Motor neuron (in vitro differentiated cells): ENCODE measurements at places on chromosomes 16 and 17.

GRCh38 chr17:75601057-75601987 lies 13.7 kb downstream of the MYO15B start:
- peak; percentile 88 for ATAC-seq

GRCh38 chr16:84891149-84891795 lies 71.5 kb downstream of the CRISPLD2 start:
- ATAC-seq = no peak

- ATAC-seq = no peak
Observed at GRCh38 chr17:40509626-40510327, 8.4 kb upstream of the TNS4 start.

DNA sequence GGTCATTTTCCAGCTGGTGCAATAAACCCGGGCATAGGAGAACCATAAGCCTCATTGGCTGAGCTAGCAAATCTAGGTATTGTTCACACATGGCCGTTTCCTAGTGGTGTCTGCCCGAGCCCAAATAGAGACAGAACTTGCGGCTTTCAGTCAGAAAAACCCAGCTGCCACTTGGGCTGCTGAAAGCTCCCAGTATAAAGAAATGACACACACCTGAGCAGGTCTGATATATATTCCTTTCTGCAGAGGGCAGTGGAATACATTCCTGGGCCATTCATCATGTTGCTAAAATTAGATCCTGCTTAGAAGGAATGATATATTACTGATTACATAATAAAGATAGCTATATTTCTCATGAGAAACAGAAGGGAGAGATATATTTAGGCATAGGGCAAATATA lies 83.9 kb upstream of the IRX5 start:
- ATAC-seq = no peak

DNA sequence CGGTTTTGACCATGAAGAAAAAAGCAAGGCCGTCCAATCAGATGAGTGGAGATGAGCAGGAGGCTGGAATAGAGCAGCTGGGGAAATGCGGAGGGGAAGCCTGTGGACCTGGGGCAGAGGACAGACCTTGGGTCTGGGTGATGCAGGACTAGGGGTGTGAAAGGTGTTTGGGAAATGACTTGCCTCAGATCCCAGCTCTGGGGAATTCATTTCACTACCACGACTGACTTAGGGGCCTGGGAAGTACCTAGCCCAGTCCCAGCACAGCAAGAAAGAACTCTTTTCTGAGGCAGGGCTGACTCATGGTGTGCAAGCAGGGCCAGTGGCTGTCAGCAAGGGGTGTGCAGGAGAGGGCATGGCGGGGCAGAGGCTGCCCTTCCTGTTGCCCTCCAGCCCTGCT lies 14.8 kb downstream of the DNAI2 start:
- ATAC-seq = no peak

- no peak for ATAC-seq
Observed at GRCh38 chr17:2034157-2034556, 4.2 kb downstream of the DPH1 start.

GRCh38 chr17:15412606-15413005 lies 54.8 kb downstream of the CDRT4 start:
- no peak for ATAC-seq

DNA sequence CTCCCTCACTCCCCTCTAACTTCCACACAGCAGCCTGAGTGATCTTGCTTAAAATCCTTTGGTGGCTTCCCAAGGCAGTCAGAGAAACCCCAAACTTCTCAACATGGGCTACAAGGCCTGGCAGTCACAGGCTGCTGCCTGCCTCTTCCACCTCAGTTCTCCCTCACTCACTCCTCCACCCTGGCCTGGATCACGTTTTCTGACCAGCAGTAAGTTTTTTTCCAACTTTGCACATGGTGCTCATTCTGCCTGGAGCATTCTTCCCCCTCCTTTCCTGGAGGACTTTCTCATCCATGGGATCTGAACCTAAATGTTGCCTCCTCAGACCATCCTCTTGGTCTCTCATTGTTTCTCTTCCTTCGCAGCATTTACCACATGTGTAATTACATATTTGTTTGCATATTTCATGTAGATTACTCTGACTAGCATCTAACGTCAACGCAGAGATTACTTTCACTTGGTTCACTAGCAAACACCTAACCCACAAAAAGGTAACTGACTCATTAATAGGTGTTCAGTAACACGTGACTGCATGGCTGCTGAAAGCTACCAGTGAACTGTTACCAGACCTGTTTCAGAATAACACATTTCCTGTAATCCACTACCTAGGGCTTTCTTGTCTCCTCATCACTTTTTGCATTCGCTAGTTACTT lies 17.1 kb downstream of the GNA13 start:
- no peak for ATAC-seq

- no peak for ATAC-seq
Observed at GRCh38 chr17:47207143-47208067, 1.7 kb upstream of the MYL4 start.

- peak; percentile 78 for ATAC-seq
Observed at GRCh38 chr17:81902023-81902652, at the start of gene NPB. Gene NPB, plus strand, starts transcription at chr17:81902238. Its CDS starts 40 bp downstream, at chr17:81902278.

DNA sequence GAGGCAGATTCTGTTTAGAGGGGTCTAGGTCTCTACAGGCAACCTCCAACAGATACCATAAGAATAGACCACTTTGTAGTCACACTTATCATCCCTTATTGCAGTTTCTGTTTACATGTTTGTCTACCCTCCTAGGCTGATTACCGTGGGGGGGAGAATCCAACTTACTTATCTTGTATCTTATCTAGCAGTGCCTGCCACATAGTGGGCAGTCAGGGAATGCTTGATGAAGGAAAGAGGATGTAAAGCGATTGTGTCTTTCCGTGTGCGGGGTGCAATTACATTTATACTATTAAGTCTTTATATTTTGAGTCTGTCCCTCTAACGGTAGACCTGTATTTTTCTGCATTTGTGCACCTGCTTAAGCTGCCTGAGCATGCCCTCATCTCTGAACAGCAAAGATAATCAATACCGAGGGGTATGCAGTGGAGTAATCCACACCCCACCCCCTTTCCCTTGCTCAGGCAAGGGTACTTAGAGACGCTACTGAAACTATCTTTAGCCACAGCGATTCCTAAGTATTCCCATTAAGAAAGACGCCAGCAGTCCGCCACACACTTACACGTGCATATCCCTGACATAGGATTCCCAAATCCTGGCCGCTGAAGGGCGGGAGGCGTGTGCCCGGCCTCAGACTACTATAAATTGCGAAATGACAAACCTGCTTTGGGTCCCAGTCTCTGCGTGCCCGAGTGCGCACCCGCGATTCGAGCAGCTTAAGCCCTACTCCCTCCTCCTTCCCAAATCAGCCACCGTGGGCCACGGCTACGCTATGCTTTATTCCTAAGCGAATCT lies 635 bp upstream of the AATF start:
- no peak for ATAC-seq

GRCh38 chr16:21685034-21685455 lies 21.3 kb downstream of the OTOA start:
- no peak for ATAC-seq

DNA sequence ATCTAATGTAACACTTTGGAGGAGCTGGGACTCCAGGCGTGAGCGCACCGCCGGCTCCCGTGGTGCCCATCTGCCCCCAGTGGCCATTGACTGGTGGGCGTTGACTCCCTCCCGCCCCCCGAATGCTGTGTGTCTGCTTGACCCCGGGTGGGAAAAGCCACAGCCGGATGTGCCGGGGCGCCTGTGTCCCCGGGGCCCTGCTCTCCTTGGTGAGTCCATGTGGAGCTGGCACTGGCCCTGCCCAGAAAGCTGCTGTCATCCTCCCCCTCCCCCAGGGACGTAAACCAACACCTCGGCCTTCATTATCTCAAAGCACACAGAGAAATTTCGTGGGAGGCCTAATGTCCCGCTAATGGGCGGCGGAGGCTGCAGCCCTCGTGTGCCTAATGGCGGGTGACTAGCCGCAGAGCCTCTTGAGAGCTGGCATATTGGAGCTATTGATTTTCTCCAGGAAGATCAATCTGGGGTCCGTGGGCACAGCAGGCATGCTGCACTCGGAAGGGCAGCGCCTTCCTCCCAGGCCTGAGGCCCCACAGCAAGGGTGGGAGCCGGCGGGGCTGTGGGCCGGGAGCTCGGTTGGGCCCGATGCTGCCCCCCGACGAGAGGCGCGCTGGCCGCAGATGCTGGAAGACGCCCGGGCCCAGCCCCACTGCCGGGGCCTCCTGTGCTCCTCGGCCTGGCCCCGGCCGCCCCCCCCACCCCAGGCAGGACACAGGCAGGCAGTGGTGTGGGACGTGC lies 4.0 kb upstream of the PERCC1 start:
- ATAC-seq = peak; percentile 16

DNA sequence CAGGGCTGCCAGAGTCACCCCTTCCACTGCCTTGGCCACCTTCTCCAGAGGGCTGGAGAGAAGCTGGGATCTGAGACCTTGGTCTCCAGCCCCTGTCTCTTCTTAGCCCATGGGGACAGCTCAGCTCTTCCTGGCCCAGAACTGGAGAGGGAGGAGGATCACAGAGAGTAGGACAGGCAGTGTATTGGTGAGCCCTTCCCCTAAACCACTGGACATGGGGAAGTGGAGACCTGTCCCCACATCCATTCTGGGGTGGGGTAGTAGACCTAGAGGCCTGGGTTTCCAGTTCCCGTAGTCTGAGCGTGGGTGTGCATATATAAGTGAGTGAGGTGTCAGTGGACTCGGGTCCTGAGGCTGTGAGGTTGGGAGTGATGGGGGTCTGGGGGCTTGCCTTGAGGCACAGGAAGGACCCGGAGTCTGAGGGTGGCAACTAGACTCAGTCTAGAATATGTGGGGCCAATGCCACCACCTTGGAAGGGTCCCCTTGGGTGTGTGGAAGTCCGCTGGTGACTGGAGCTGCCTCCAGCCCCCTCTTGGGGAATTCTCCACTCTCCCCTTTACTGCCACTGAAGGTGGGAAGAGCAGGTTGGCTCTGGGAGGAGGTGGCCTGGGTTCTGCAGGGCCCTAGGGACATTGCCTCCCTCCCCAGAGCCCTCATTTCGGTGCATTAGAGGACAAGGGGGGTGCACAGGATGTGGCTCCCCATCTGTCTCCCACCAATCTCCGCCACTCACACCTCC lies 19.9 kb downstream of the GJD3 start:
- no peak for ATAC-seq

- peak; percentile 85 for ATAC-seq
Observed at GRCh38 chr16:2980227-2981176, at the start of gene PKMYT1. Gene PKMYT1, minus strand, starts transcription at chr16:2980446. Its CDS starts 789 bp downstream, at chr16:2979657.

- no peak for ATAC-seq
Observed at GRCh38 chr17:75645889-75646637, 12.8 kb downstream of the SMIM5 start.

DNA sequence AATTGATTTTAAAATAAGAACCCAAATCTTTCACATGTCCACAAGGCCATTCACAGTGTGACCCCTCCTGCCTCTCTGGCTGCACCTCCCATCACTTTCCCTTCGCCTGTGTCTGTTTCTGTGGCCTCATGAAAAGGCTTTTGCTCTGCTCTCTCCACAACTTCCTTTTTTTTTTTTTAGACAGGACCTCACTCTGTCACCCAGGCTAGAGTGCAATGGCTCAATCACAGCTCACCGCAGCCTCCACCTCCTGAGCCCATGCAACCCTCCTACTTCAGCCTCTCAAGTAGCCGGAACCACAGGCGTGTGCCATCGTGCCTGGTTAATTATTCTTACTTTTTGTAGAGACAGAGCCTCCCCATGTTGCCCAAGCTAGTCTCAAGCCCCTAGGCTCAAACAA lies 197.1 kb downstream of the ABCC12 start:
- no peak for ATAC-seq

- no peak for ATAC-seq
Observed at GRCh38 chr17:78888941-78889518, 14.0 kb downstream of the CEP295NL start.

DNA sequence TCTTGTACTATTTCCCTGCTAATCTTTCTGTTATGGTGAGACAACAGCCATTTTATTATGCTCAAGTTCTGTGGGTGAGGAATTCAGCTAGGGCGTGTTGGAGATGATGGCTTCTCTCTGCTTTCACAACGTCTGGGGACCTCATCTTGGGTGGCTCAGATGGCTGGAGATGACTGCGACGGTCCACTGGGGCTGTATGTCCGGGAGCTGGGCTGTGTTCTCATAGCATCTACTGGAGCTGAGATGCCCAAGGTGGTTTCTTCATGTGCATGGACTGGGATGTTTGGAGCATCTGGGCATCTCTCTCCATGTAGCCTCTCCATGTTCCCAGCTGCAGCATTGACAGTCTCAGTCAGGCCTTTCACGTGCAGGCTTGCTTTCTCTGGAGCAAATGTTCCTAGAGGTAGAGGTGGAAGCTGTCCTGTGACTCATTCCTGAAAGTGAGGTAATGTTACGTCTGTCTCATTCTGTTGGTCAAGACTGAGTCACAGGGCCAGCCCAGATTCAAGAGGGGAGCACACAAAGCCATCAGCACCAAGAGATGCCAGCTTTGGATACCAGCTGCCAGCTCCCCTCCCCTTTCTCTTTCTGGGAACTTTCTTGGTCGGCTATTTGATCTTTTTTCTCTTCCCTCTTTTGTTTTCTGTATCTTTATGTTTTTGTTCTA lies 96.2 kb downstream of the RAP1GAP2 start:
- peak; percentile 88 for ATAC-seq

- ATAC-seq = no peak
Observed at GRCh38 chr16:3599922-3600321, 11.5 kb downstream of the SLX4 start.

- peak; percentile 4 for ATAC-seq
Observed at GRCh38 chr17:42025191-42025579, 5.3 kb downstream of the NKIRAS2 start.

- no peak for ATAC-seq
Observed at GRCh38 chr17:49741009-49741691, 22.8 kb downstream of the FAM117A start.

DNA sequence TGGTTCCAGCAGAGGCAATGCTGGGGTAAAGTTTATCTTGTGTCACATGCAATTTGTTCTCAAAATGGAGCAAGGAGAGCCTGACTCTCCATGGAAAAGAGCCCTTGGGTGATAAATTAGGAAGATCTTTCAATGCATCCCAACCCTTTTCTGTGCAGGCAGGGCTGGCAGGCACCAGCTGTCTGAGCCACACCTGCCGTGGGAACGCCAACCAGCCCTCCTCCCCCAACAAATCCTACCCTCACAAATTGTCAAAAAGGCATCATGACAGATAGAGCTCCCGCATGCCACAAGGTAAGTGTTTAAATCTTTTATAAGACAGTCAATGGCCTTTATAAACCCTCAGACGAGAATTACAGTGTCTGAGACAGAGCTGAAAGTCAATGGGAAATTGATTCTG lies 418.5 kb upstream of the CDH5 start:
- no peak for ATAC-seq

DNA sequence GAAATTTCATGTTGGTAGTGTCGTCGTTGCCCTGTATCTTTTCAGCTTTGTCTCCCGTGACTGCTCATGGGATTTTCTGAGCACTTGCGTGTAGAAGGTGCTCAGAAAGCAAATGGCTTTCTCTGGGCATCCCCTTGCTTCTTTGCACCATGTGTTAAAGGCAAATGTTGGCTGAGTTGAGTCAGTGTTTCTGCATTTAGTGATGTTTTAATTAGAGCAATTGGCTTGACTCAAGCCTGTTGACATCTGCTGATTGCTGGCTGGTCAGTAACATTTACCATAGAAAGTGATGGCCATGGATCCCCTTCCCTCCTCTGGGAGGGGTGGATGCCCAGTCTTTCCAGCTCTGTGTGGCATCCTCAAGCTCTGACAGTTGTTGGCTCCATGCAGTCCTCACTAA lies 187.2 kb upstream of the MPHOSPH6 start:
- no peak for ATAC-seq

GRCh38 chr17:65018610-65019316 lies 37.8 kb downstream of the GNA13 start:
- ATAC-seq = peak; percentile 56

GRCh38 chr17:68085771-68086381 lies 50.3 kb downstream of the KPNA2 start:
- no peak for ATAC-seq
